ENCODE measurements at places on chromosomes 16 and 17.

DNA sequence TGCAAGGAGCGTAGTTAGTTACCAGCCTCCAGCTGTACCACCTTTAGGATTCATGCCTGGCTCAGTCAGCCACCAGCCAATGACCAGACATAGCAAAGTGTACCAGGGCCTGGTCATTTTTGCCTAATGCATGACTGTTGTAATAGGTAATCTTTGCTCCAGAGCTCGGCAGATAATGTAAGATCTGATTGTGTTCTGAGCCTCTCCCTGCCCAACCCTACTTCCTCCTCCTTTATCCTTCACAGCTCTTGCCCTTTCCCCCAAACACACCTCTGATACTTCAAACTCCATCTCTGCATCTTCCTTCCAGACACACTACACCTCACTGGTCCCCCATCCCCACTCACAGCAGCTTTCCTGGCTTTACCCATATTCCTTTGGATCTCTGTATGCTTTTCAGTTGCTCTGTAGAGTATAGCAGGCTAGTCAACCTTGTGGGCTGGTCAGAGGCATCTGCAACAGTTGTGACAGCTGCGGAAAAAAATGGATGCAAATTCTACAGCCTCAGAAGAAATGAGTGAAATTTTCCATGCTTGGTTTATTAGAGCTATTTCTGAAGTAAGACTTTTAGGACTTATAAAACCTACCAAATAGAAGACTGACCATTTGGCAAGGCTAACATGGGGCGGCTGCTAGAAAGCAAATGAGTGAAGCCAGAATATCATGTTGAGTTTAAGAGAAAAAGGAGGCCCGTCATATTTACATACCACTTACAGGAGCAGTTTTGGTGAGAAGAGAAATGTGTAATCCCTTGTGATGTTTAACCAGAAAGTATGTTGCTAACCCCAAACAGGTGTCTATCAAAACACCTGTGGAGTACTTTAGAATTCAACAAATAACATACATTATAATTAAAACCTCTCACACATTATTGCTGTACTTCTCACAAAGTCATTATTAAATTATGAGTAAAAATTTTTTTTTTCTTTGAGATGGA lies 19.9 kb upstream of the C16orf87 start:
- DNase-seq = no peak

GRCh38 chr17:44919885-44920564 lies 4.7 kb upstream of the GFAP start:
- peak; percentile 90 for DNase-seq

DNA sequence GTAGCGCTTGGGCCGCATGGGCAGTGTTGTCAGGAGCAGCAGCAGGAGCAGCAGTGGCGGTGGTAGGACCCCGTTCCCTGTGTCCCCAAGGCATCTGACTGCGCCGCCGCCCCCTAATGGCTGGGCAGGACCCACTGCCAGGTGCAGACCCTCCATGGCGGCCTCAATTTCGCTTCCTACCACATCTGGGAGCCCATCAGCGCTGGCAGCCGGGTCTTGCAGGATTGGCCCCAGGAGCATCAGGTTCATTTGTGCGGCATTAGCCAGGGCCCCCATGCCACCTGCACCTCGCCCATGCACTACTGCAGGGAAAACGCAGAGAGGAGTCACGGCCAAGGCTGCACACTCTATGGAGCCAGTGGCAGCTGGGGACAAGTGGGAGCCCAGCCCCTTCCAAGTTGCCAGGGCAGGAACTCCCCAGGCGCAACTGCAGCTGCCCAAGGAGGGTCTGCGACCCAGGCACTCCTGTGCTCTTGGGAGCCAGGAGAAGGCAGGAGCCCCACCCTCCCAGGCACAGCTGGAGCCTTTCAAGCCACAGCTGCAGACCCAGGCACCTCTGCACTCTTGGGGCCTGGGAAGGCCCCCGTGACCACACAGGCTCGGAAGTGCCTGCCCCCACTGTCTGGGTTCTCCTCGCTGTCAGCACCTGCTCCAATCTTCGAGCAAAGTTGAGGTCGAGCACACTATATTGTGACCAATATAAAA lies 594.2 kb downstream of the KCNJ18 start:
- DNase-seq = no peak

- no peak for DNase-seq
Observed at GRCh38 chr16:70757183-70757582, 43.8 kb downstream of the VAC14 start.

DNA sequence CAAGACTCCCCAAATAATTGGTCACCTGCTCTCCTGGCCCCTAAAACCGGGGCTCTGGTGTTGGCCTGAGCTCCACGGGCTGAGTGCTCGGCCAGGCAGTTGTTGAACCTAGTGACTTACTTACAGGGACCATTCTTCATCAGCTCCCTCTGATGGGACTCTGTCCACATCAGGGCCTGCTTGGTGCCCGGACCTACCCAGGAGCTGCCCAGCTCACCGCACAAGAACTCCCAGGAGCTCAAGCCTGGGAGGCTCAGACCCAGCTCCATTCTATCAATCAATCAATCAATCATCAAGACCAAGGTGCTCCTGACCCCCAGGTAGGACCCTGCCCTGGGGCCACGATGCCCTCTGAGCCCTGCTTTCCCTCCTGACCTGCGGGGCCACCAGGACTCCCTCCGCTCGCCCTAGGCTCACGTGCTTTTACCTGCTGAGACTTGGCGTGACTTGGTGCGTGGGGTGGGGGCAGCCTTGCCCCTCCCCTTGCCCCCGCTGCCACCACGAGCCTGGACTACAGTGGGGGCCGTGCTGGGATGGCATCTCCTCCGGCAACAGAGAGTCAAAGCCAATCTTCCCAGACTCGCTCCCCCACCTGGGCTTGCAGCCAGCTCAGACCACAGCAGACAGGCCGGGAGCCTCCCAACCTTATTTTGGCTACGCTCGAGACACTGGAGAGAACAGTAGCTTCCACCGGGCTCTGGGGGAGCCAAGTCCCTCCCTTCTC lies 15.7 kb downstream of the IL34 start:
- DNase-seq = no peak

GRCh38 chr16:63361032-63361624 lies 1324.9 kb upstream of the CDH8 start:
- DNase-seq = peak; percentile 70

GRCh38 chr17:47945080-47945479 lies 3.7 kb downstream of the PNPO start:
- DNase-seq = no peak

- peak; percentile 27 for DNase-seq
Observed at GRCh38 chr16:88784074-88784855, 755 bp downstream of the PIEZO1 start.

DNA sequence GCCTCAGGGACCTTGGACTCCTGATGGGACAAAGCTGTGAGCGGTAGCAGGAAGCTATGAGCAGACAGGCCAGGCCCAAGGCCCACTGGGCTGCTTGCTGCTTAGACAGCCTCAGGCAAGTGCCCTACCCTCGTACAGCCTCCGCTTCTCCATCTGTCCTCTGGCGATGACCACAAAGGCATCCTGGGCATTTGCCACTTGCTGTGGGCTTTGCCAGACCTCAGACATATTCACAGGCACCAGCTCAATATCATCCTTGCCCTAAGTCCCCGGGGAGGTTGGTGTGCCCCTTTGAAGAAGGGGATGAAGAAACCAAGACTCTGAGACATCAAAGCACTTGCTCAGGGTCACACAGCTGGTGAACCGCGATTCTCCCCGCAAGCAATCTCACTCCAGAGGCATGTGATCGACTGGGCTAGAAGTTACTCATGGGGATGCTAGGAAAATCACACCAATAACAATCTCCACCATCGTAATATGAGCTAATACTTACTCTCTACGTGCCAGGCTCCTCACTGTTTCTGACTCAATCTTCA lies 21.7 kb downstream of the PPL start:
- no peak for DNase-seq

Data from NCI-H69 (cell line).